ENCODE measurements at places on chromosomes 12 and 14.

DNA sequence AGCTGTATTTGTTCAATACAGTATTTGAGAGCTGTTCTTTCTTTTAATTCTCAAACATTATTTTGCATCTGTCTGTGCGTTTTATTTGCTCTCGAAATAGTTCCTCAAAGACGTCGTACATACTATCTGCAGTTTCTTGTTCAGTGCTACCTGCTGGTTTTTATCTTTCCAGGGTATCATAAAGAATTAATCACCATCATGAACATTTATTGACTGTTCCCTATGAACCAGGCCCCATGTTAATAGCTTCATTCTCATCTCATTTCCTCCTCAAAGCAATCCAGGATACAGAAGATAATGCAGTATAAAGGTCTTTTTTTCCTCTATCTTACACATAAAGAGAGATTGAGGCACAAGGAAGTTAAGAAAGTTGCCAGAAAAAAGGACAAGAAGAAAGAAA lies 211.8 kb downstream of the DACT1 start:
- DNase-seq, result no peak

DNA sequence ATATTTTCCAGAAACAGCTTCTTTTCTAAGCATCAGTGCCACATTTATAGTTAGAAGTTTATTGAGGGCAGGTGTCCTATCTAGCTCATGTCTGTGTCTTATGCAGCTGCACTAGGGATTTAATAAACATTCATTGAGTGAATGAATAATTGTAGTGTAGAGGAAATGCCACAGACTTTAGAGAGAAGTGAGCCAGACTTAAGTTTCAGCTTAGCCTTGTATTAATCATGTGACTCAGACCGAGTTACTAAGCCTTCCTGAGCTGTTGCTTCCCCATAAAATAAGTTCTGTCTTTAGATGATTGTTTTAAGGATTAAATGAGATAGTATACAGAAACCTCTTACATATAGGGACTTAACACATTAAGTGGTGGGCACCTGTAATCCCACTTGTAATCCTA lies 236.1 kb upstream of the DDHD1 start:
- DNase-seq, result no peak

- no peak for DNase-seq
Measured at GRCh38 chr12:95511977-95512376, 38.0 kb downstream of the METAP2 start.

DNA sequence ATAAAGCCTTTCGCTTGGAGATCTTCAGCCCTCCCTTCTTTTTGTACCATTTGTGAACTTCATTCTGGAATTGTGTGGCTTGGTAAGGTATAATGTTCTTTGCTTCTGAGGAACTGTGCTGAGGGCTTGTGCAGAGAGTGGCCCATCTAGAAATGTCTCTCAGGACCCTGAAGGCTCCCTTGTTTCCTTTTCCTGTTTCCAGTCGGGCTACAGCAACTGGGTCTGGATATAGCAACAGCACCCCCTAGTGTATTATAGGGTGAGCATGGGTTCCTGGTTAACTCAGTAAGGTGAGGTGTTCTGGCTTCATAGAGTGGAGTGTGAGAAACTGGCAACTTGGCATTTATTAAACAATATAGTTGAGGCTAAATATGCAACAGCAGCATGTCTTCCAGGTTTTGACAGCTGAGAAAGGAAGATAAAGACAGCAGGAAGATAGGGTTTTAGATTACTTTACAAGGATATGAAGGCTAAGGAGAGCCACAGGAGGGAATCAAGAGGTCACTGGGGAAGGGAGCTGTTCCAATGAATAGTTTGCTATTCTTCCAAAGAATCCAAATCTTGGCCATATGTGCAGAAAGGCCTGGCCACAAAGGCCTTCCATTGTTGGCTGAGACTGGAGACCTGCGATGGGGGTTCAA lies 49.1 kb upstream of the RNU6-8 start:
- no peak for DNase-seq

- DNase-seq, result no peak
Measured at GRCh38 chr12:32062881-32063280, 43.8 kb upstream of the BICD1 start.

DNA sequence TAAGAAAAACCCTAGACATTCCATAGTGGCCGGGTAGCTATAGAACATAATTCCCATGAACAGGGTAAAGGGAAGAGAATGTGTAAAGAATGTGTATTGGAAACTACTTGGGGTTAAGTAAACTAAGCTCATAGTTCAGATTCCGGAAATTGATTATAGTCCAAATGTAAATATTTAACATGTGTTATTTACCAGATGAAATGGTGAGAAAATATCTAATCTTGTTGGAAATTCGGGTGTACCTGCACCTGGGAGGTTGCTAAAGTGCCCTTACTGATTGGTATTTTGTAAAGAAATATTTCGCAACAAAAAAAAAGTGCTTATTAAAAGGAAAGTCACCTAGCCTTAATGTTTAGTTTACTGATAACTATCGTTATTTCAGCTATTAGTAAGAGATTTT lies 14.4 kb downstream of the RASSF9 start:
- no peak for DNase-seq

- no peak for DNase-seq
Measured at GRCh38 chr14:90996967-90997366, 63.5 kb downstream of the RPS6KA5 start.

DNA sequence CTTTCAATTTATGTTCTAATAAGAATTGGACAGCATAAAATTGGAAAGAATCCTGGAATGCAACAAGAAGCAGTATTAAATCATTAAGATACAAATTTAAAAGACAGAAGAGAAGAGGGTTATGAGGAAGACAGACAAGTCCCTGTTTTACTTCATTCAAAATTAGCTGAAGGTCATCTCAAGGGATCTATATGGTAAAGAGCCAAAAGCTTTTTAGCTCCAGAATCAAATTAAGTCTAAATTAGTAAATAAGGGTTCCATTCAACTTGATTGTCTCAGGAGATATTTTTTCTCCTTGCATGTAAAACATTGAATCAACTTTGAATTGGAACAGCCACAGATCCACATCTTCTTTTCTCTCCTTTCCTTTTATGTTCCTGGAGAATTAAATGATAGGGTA lies 7.6 kb downstream of the CCDC196 start:
- DNase-seq, result no peak

DNA sequence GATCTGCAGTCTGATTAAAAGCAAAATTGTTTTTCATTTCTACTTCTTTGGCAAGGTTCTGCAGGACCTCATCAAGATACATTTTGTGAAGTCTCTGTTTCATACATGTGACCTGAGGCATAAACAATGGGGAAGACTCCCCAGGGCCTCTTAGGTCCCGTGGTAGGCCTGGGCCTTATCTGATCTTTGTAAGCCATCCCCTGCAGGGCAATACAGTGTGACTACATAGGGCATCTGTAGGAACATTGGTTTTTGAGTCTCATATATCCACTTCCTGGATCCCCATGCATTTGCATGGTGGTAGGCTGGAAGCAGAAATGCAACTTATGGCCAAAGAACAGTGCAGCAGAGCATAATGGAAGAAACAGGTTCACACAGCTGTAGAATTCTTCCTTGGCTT lies 6.0 kb downstream of the FAR2 start:
- no peak for DNase-seq

DNA sequence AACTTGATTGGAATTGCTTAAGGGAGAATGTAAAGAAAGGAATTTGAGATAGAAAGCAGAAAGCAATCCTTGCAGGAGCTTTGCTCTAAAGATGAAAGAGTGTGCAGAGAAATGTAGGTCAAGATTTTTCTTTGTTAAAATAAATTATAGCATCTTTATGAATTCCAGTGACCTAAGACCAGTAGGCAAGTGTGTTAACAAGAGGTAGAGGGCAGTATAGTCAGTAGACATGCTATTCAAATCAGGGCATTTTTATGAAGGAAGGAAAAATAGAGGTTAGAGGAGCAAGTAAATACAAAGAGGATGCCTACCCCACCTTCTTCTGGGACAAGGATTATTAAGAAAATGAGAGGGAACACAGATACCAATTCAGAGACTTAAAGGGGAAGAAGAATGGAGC lies 148.5 kb downstream of the PLCZ1 start:
- DNase-seq, result no peak

DNA sequence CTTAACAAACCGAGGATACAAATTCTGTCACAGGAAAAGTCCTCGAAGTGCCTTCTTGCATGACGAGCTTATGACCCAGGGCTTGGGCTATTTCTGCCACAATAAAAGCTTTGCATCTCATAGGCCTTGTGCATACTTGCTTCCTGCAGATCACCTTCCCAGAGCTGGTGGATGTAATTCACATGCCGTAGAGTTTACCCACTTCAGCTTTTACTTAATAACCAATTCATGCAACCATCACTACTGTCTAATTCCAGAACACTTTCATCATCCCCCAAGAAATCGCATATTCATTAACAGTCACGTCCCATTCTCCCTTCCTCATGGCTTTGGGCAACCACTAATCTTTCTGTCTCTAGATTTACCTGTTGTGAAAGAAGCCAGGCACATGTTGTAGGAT lies 9.0 kb upstream of the BDKRB1 start:
- no peak for DNase-seq

DNA sequence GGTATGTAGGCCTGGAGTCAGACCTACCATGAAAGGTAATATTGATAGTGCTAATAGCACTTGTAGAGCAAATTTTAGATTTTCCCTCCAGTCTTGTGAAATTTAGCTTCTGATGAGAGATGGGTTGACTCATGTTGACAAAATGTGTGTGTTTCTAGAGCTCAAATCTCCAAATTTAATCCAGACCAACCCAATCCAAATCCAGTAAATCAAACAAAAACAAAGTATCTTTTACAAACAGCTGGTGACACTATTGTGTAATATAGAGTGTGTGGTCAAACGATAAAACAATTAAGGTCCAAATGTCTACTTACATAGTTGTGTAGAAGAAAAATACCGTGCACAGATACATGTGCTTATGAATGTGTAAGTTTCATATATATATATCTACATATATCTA lies 63.4 kb upstream of the KITLG start:
- no peak for DNase-seq
